ENCODE measurements at places on chromosomes 3 and 15. TPM values are rescaled to one million over a fixed set of nuclear protein-coding genes. Genes with fewer than 3 reads are reported as not detected.

ETV5 gene
- total RNA-seq: 16.8 TPM

FAM107A gene
- total RNA-seq: 0.59 TPM

GRAMD2A gene
- total RNA-seq: 0.39 TPM

DAPK2 gene
- 9.7 TPM for total RNA-seq

VIPR1 gene
- 10.1 TPM for total RNA-seq

MESP2 gene
- total RNA-seq: 0.30 TPM

P2RY13 gene
- 3.0 TPM for total RNA-seq

Data from skin of body (tissue), 3 donors.